ENCODE measurements at places on chromosomes 1 and 21. TPM values are rescaled to one million over a fixed set of nuclear protein-coding genes. Genes with fewer than 3 reads are reported as not detected.

DNA sequence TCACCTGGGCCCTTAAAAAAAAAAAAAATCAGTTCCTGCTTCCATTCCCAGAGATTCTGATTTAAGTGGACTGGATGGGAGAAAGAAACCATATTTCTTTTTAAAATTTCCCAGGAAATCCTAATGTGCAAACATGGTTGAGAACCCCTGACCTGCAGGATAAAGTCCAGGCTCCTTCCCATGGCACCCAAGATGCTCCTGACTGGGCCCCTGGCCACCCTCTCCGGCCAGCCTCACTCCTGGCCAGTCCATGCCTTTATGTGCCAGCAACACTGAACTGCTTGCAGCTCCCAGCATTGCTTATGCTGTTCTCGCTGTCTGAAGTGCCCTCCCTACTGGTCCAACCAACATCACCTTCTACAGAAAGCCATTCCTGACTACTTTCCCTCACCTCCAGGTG lies 93.9 kb downstream of the TEX35 start:
- no peak for DNase-seq

GRCh38 chr1:245986404-245987218 lies 520.5 kb downstream of the SMYD3 start:
- no peak for DNase-seq

DNA sequence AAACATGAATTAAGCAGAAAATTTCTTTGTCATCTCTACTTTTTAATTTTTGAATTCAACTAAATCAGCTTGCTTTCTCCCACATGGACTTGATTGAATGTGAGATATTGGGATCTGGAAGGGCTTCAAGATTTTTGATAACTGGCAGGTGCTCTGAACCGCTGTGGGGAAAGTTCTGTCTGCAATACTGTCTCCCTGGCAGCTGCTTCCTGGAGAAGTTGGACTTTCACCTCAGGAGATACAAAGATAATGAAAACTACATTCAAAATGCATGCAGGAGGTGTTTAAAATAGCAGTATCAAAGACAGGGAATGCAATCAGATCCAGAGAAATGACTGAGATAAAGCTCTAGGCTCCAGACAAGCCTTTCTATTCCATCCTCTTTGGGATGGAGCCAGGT lies 338.3 kb downstream of the NEGR1 start:
- no peak for DNase-seq

- DNase-seq: no peak
These were observed 4.6 kb downstream of the COL18A1 start for GRCh38 chr21:45409466-45410150.

DNA sequence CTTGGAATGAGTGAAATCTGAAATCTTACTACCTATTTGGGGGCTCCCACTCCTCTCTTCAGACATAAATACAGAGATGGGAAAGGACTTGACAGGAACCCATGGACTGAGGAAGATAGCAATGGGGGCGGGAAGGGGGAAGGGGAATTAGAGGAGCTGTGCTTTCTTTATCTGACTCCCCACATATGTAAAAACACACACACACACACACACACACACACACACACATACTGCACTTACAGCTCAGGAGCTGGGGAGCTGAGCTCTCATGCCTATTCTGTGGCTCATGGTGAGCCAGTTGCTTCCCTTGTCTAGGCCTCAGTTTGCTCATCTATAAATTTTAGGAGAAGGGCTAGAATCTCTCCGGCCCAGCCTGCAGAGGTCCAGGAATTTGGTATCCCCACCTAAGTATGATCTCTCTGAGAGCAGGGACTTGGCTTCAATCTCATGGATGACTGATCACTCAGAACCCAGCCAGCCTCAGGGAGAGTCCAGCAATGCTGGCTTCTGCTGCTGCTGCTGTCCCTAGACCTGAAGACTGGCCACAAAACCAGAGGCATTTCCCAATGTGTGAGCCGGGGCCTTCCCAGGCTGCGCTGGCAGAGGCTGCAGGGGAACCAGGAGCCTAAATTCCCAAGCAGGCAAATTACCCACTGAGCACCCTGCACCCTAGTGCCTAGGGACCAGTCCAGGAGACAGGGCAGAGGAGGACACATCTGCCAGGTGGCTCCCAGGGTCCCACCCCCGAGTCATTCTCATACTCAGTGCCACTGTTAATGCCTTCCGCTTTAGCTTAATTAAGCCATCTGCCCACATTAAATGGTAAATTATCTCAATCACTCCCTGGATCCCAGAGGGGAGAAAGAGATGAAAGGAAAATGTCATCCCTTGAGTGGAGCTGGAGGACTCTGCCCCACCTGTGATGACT lies 57.5 kb upstream of the RBM15 start:
- no peak for DNase-seq

KRTAP12-2 gene
- total RNA-seq: not detected

SELP gene
- total RNA-seq: 1.6 TPM

ANKRD34A gene
- 3.6 TPM for total RNA-seq

NBPF4 gene
- total RNA-seq: 0.31 TPM
